ENCODE measurements at places on chromosomes 3 and 15.

GRCh38 chr3:186544281-186544680 is at the start of gene CRYGS:
TSS of gene CRYGS (minus strand) at chr3:186544380. CDS start at chr3:186544326, 54 bp downstream.
- no peak for DNase-seq

- peak; percentile 72 for DNase-seq
Measured at GRCh38 chr3:18153571-18154173, 271.5 kb downstream of the SATB1 start.

- DNase-seq: no peak
Measured at GRCh38 chr3:33901862-33902563, 103.6 kb downstream of the PDCD6IP start.

DNA sequence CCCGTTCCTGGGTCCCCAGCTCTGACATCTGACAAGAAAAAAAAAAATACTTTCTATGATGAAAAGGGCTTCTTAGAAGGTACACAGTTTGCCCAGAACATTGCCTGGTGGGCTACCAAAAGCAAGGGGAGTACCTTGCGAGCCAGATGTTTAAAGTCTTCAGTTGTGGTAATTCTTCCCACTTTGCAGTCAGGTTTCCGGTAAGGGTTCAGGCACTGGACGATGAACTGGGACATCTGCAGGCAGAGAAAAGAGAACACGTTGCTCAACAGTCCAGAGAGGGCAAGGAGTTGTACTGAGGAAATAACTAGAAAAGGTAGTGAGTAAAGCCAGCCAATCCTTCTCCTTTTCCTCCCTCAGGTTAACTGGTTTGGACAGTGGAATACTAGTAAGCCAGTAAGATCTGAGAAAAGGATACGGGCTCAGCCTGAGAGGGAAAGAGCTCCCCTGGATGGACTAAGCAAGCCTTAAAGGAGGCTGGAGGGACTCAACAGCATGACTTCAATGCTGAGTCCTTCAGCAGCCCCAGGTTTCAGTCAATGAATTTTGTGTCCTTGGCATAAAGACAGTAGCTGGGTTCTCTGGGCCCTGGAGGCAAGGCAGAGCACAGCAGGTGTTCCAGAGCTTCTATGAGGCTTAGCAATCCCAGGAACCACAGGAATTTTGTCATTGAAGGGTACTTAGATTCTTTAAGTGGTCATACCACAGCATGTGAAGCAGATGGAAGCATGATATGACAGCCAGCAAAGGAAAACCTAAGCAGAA is 38.2 kb downstream of the NBEAL2 start:
- DNase-seq: peak; percentile 65

Measured in EL (cell line).